ENCODE measurements at places on chromosomes 2 and 18.

DNA sequence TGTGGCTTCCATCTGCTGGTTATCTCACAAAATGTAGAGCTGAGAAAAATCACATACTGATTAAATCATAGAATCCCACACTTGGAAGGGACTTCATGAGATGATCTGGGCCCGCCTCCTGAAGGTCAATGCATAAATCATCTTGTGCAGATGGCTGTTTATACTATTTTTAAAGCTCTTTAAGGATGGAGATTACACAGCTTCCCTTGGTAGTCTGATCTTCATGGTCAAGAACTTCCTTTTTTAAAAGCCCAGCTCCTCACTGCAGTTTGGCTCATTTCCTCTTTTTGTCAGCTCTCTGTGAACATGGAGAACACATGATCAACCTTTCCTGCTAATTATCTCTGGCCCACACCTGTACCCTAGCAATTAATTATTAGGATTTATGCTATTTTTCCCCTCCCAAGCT lies 25.9 kb downstream of the GCG start:
- peak; percentile 10 for DNase-seq

GRCh38 chr2:180716186-180717180 lies 263.9 kb upstream of the UBE2E3 start:
- DNase-seq: peak; percentile 74

DNA sequence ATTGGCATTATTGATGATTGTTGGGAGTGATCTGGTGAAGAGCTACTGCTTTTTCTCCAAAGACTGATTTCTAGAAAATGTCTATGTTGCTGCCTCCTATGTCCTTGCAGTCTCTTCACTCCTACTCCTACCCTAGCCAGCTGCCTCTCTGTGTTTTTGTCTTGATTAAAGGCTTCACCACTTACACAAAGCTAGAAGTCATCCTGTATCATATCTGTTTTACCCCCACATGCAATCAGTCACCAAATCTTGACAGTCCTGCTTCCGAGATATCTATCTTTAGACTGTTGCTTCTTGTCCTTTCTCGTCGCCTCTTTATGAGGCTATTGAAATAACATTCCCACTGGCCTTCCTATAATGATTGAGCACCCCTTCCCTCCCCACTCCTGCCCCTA lies 84.5 kb upstream of the ITGA4 start:
- DNase-seq: no peak

DNA sequence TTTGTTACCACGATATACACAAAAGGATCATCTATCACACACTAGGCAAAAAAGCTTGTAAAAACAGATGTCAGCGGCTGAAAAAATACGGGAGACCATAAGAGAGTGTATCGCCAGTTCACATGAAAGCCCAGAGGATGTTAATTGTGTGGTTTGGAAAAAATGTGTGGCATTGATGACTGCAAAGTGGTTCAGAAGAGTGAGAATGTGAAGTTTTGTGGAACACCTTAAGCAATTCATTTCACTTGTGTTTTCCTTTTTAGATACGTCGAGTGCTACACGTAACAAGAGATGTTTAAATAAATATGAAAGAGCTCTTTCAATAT lies 61.7 kb upstream of the DAPL1 start:
- no peak for DNase-seq

DNA sequence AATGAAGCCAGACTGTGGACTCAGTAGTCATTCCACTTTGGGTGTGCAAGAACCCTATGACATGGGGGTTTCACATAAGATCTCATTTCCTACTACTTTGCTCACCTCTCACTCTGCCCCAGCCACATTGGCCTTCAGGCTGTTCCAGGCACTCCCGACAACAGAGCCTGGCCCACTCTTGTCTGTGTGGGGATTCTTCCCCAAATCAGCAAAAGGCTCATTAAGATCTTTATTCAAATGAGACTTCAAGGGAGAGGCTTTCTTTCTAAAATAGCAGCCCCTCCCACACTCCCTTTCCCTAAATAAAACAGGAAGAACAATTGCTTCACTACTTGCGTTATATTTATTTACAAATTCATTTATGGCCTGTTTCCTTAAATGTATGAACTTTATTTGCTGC lies 3.5 kb upstream of the CDC42EP3 start:
- DNase-seq: no peak

DNA sequence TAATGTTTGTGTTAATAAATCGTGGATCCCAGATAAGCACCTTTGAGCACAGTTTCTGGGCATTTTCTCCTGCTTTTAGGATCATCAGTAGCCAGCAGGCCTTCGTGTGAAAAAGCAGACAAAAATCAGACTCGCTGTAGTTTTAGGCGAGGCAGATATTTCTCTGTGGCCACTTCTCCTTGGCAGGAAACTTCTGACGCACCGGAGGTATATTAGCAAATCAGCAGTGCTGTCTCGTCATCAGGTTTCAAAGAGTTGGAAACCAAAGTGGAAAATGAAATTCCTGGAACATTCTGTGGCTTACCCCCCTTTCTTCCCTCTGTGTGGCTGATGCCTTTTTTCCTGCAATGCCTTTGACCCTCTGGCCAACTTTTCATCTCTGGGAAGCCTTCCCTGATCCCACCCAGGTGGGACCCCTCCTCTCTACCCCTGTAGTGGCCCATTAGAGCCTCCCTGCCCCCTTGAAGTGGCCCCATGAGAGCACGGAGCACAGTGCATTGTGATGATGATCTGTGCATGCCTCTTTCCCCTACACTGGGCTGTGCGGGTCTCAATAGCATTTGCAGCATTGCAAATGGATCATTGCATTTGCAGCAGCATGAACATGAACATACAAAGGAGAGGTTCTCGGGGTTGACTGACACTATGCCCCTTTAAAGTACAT lies 93.3 kb downstream of the RNF144A start:
- DNase-seq: no peak

GRCh38 chr2:78817430-78817829 lies 208.1 kb upstream of the REG3G start:
- no peak for DNase-seq

DNA sequence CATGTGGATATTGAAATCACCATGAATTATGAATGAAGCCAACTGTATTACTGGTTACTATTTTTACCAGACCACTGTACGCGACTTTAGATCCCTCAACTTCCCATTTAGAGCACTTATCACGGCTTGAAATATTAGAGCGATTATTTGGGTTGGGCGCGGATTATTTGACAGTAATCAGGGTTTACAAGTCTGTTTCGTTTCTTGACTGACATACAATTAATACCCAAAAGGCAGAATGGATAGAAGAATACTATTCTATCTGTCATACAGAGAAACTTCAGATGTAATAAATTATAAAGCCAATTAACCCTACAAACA lies 496 bp upstream of the NAPG start:
- no peak for DNase-seq

DNA sequence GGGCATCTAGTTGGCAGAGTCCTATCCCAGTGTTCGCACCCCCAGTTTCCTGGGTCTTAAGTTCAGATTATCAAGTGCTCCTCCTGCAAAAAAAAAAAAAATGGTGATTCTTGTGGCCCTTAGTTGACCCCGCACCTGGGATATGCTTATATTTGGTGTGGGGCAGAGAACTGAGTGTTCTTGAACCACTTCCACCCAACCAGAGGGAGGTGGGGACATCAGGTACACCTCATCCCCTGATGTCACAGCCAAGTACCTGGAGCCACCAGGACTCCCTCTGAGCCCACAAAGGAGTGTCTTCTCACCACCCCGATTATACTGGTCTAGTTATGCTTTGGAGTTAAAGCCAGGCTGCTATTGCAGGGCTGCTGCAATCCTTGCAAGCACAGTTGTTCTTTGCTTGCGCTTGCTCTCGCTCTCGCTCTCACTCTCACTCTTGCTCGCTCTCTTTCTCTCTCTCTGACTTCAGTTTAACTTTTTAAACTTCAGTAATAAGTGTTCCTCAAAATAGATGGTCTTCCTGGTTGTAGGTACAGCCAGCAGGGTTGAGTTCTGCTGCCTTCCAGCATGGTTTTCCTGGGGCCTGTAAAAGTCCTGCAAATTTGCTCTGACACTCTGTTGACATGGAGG lies 265.7 kb downstream of the NEDD4L start:
- no peak for DNase-seq

DNA sequence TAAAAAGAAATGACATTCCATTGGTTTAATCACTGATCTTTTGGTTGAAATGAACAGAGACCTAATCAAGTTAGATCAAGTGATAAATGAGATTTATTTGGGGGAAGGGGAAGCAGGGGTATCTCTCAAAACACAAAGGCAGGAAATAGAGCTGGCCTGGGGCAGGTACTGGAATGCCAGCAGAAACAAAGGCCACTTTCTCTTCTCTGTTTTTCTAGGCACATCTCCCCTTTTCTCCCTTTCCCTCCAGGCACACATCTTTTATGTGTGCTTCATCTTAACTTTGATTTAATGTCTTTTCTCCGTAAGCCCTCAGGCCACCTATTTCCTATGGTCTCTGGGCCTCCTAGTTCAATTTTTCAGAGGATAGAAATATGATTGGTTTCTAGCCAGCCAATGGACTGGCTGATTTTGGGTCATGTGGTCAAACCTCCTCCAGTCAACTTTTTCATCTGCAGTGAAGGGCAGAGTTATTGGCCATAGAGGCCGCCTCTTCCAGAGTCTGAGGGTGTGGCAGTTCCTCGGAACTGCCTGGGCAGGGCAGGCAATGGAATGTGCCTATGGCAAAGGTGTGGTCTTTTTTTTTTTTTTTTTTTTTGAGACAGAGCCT lies 58.9 kb upstream of the FAM136A start:
- DNase-seq: no peak

DNA sequence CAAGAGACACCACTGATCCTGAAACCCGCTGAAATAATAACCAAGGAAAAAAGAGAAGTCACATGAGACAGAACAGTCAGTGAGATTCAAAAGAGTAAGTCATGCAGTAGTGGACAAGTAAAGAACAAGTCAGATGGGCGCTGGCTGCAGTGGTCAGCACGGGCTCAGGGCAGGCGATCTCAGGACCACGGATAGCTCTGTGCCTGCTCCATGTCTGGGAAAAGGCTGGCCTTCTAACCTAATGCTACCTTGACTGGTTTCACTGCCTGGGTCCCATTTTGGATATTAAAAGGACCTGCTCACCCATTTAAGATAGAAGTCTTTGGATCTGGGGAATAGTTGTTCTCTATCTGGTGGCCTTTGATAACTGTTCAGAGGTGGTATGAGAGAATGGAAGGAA lies 61.7 kb upstream of the LCLAT1 start:
- no peak for DNase-seq

GRCh38 chr2:65548576-65549256 lies 116.3 kb upstream of the SPRED2 start:
- DNase-seq: no peak

DNA sequence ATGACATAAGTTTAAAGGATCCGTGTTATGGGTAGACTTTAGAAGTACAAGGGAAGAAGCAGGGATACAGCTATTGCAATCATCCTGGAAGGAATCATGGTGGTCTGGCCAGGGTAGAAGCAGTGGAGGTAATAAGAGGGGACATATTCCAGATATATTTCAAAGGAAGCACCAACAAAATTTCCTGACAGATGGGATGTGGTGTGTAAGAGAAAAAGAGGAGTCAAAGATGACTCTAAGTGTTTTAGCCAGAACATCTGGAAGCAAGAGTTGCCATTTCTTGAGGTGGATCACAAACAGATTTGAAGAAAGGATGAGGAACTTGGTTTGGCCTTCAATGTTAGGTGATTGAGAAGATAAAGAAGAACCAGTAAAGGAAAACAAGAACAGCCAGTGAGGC lies 133.1 kb upstream of the CTAGE1 start:
- no peak for DNase-seq

DNA sequence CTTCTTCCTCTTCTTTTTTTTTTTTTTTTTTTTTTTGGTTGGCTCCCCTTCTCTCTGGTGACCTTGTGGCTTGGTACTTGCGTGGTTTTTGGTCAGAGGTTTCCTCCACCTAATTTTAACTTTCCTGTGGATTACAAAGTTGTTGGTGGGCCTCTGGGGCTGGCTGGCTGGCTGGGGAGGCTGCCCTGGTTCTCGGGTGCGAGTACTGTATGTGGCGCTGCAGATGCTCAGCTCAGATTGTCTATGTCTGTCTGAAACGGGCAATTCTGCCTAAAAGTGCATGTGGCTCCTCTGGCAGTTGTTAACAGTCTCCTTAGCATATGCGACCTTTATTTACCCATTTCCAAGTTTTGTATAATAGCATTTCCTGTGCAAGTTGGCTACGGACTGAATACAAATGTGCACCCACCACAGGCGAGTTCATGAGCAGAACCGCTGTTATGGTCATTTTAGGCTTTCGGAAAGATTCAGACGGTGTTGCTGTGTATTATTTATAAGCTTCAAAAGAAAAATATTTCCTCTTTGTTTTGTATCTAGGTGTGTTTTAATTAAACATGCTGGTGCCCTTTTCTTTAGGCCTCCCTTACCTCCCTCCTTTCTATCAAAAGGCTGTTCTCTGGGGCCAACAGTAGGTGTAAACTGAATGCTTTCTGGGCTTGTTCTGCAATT lies 4.4 kb downstream of the TBR1 start:
- no peak for DNase-seq
